ENCODE measurements at places on chromosomes 6 and 20.
A peak's percentile ranks its signal among the peaks of the same experiment; 100 is the strongest.

DNA sequence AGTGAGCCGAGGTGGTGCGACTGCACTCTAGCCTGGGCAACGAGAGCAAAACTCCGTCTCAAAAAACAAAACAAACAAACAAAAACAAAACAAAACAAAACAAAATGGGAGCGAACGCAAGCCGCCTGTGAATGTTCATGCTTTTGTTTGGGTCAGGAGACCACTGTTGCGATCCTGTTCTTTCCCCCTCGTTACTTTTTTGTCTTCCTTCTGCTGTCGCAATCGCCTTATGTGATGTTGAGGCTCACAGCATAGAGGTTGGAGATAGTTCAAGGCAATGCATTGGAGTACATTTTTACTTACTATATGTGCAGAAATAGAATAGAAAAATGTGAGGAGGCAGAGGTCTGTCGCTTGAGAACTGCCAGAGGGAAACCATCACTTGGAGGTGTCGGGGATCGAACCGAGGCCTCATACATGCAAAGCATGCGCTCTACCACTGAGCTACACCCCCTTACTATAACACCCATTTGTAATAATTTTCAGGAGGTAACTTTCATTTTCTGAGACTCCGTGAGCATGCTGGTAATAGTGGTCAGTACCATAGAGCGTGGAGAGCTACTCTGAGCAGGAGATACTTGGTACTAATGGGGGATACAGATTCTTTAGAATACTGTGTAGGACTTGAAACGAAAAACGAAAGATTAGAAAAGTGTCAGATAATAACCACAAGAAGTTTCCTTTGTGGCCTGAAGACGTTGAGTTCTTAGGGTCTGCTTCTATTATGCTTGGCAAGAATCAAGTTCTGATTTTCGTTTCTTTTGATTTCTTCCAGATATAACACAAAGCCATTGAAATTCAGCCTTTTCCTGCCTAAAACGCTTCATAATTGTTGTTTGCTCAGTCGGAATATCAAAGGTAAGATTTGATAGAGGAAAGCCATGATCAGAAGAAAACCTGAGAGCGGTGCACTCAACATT lies 121.1 kb downstream of the TRIM27 start:
- peak; percentile 83 for DNase-seq

- no peak for DNase-seq
These were observed 19.2 kb upstream of the BPIFB1 start for GRCh38 chr20:33263784-33264183.

DNA sequence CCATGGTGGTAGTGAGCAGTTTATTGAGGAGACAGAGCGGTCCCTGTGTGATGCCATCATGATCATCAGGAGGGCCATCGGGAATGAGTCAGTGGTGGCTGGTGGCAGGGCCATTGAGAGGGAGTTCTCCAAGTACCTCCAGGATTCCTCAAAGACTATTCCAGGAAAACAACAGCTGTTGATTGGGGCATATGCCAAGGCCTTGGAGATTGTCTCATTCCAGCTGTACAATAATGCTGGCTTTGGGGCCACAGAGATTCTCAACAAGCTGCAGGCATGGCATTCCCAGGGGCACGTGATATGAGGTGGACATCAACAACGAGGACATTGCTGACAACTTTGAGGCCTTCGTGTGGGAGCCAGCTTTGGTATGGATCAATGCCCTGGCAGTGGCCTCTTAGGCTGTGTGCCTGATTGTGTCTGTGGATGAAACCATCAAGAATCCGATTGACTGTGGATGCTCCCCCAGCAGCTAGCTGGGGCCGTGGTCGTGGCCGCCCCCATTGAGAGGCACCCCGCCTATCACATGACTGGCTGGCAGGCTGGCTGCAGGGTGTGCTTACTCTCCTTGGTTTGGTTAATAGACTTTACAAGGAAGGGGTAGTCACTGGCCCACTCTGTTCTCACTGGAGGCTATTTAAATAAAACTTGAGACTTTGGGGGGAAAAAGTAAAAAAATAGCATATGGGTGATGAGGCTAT lies 16.7 kb downstream of the RAET1E start:
- no peak for DNase-seq

DNA sequence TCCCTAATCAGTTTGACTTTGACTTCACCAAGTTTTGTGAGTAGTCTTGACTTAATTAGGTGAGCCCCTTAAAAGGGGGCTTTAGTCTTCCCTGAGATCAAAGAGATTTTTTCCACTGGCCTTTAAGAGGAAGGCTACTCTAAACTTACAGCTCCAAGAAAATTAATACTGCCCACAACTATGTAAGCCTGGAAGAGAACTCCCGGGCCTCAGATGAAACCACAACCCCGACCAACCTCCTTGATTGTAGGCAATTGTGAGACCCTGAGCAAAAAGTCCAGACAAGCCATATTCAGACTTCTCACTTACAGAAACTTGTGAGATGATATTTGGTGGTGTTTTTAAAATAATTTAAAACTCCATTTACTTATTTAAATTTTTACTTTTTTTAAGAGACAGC lies 18.1 kb downstream of the SNX3 start:
- no peak for DNase-seq

DNA sequence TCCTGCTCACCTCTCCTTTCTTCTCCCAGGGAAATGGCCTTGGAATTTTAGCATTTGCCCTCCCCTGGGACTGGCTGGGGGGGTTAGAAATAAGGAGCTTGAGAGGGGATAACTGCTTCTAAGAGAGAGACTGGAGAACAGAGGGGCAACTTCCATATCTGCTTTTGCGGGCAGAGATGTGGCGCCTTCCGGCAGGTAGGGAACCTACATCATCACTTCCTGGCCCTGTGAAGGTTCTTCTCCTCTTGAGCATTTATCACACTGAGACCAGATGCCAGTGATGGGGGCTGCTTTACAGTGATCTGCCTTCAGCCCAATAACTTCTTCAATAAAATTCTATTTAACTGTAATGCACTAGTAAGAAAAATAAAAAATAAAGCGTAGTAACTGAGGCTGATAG lies 48.1 kb downstream of the TBC1D7 start:
- no peak for DNase-seq

- no peak for DNase-seq
These were observed 41.1 kb upstream of the E2F3 start for GRCh38 chr6:20360471-20361119.

GRCh38 chr6:132515386-132515785 lies 2.5 kb upstream of the STX7 start:
- no peak for DNase-seq

- DNase-seq, result no peak
These were observed 13.9 kb downstream of the RAMACL start for GRCh38 chr6:166572370-166573261.

- DNase-seq, result no peak
These were observed 6.2 kb downstream of the SS18L1 start for GRCh38 chr20:62149532-62150309.

GRCh38 chr20:59295531-59295930 lies 4.9 kb upstream of the EDN3 start:
- DNase-seq, result no peak
